ENCODE measurements at places on chromosomes 1 and 21.

GRCh38 chr1:184541537-184542152, 154.8 kb downstream of the C1orf21 start:
- no peak for DNase-seq

GRCh38 chr1:17632106-17632505, 92.6 kb downstream of the ARHGEF10L start:
- no peak for DNase-seq

- DNase-seq = no peak
These were observed 275.0 kb downstream of the SMYD3 start for GRCh38 chr1:246232126-246232525.

GRCh38 chr1:196143602-196144342, 464.5 kb downstream of the KCNT2 start:
- DNase-seq = no peak

DNA sequence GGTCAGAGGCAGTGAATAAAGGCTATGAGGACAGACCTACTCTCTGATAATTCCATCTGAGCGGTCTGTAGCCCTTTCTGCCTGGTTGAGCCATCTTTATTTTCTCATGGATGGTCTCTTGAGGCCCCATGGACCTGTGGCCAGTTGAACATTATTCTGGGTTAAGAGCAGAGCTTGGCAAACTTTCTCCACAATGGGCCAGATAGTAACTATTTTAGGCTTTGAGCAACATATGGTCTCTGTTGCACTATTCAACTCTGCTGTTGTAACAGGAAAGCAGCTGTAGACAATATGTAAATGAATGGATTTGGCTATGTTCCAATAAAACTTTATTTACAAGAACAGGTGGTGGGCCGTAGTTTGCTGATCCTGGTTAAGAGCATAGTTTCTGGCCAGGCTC, 62.7 kb downstream of the KAZN start:
- DNase-seq = no peak

- no peak for DNase-seq
These were observed 8.5 kb upstream of the B4GALT3 start for GRCh38 chr1:161185732-161186311.

DNA sequence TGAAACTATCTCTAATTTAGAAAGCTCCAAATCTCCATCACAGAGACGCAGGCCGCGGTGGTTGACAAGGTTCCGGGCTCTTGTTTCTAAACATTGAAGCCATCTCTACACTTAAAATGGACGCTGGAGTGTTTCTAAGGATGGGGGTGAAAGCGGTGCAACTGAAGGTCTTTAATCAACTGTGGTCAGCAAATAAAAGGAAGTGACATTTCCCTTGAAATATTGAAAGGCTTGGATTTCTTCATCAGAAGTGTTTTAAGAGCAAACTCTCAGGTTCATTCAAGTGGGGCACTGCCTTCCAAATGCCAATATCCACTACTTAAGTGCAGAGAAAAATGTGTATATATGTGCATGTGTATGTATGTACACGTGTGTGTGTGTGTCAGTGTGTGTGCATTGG, 117.3 kb downstream of the KAZN start:
- DNase-seq = no peak

- no peak for DNase-seq
These were observed 249.2 kb upstream of the NFIA start for GRCh38 chr1:60833173-60833572.

DNA sequence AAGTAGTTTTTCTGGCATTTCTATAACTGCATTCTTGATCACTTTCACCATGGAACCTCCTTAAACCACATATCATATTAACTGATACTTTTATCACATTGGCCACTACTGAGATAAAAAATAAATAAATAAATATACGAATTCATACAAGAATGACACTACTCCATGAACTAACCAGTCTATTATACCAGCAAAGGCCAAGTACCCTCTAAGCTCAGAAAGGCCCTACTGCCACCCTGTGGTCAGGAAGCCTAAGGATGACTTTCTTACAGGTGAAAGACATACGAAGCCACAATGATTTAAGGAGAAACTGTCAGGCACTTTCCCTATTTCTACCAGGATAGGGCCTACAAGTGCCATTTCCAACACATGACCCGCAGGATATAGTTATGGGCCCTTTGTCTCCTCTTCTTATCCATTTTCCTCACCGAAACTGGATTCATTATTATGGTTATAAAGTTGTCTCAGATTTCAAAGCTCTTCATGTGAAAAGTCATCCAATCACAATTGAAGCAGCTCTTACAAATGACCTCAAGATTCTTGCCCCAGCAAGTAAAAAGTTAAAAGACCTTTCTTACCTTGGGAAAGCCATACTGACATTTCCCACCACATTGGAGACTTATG, 23.9 kb downstream of the DNAJC8 start:
- DNase-seq = peak; percentile 76

DNA sequence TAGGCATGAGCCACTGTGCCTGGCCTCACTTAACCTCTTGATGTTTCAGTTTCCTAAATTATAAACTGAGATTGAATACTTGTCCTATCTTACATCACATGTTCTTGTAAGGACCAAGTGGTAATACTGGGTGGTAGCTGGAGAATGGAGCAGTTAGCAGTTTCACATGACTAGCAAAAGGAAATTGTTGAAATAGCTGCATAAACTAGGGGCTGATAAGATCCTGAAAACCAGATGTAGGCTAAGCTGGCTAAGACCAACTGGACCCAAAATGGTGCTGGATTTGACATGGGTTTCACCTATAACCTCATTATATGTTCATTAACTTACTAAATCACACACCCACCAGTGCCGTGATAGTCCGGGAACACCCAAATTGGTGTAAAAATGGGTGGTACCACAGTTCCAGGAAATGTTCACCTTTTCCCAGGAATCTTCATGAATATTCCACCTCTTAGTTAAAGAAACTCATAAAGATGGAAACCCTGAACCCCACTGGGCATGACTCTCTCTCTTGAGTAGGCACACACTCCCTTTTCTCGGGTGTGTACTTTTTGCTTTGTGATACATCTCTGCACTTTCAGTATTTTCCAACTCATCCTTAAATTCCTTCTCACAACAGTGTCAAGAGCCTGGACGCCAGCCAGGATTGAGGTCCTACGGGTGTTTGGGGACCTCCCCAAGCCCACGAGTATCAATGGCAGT, at the start of gene PAPPA2:
TSS of gene PAPPA2 (plus strand) at position 502 of the 705 bp plus-strand sequence. CDS start 93,148 bp downstream, outside the sequence.
- no peak for DNase-seq

GRCh38 chr1:219753914-219754313, 141.0 kb upstream of the ZC3H11B start:
- DNase-seq = no peak

DNA sequence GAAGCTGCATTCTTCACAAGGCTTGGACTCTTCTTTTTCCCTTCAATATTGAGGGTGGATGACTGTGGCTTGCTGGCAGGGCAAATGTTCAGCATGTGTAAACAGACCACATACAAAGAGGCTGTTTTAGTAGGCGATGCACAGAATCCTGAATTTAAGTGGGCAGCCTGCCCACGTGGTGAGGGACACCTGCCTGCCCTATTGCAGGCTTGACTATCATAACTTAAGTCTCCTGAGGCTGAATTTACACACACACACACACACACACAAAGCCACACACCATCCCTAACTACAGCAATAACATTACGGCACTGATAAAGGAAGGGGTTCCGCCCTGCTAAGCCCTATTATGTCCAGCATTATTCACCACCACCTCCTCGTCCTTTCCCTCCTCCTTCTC, 15.9 kb downstream of the SYT2 start:
- no peak for DNase-seq

- DNase-seq = peak; percentile 60
These were observed 13.5 kb upstream of the ADAMTSL4 start for GRCh38 chr1:150535511-150536287.

- no peak for DNase-seq
These were observed 20.0 kb downstream of the ITGB2 start for GRCh38 chr21:44900559-44901251.

- no peak for DNase-seq
These were observed 45.3 kb downstream of the PIK3CD start for GRCh38 chr1:9696793-9697192.

- DNase-seq = peak; percentile 57
These were observed 120.6 kb upstream of the RAVER2 start for GRCh38 chr1:64624218-64624713.

- no peak for DNase-seq
These were observed 138.9 kb downstream of the FOXD2 start for GRCh38 chr1:47576758-47577115.

DNA sequence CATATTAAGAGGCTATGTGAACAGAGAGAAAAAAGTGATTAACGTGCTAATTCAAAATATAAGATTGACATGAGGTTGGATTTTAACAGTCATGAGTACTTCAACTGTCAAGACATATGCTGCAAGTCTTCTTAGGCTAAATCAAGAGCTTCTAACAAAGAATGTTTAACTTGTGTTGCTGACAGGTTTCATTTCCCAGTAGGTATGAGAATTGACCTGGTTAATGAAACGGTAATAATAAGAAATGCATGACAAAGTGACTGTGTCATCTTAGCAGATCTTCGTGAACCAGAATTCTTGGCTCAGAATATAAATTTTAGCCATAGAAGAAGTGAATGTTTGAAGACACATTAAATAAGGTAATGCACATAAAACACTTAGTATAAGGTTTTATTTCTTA, 132.6 kb upstream of the PTGFR start:
- no peak for DNase-seq

GRCh38 chr1:42173961-42174735, 9.6 kb upstream of the GUCA2A start:
- peak; percentile 45 for DNase-seq
